ENCODE measurements at places on chromosomes 2 and 18.

GRCh38 chr2:219820767-219821166 lies 193.3 kb downstream of the SLC4A3 start:
- no peak for DNase-seq

GRCh38 chr2:70684846-70685622 lies 83.0 kb downstream of the ADD2 start:
- no peak for DNase-seq

DNA sequence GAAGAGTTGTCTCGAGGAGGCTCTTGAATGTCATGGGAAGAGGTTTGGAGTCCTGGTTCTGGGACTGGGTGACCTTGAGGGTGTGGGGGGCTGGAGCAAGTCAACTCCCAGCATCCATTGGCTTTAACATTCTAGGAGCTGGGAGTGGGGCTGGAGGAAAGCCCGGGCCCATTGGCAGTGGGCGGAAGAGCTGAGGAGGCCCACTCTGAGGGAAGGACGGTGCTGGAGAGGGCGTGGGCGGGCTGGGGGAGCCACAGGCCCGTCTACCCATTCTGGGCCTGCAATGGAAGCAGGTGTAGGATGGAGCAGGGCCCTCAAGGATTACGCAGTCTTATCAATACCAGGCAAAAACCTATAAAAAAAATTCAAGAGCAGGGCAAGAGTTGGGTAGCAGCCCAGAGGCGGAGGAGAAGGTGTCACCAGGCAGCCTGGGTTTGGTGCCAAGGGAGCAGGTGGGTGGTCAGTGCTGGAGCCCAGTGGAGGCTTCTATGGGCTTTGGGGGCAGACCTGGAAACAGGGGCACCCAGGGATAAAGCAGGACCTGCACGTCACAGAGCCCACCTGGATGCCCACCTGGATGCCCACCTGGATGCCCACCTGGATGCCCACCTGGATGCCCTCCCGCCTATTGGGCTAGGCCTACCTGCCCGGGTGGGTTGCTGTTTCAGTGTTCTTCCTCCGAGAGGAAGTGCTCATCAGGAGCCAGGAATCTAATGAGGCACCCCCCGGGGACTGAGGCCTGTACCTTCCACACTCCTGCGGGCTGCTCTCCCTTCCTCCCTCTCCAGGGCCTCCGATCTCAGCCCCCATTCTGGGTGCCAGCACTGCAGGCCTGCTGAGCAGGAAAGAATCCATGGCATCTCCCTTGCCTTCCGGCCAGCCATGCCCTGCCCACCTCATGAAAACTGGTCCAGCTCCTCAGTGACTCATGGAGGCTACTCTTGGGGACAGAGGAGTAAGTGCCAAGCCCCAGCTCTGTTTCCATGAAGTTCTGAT lies 71.3 kb downstream of the CTIF start:
- no peak for DNase-seq

DNA sequence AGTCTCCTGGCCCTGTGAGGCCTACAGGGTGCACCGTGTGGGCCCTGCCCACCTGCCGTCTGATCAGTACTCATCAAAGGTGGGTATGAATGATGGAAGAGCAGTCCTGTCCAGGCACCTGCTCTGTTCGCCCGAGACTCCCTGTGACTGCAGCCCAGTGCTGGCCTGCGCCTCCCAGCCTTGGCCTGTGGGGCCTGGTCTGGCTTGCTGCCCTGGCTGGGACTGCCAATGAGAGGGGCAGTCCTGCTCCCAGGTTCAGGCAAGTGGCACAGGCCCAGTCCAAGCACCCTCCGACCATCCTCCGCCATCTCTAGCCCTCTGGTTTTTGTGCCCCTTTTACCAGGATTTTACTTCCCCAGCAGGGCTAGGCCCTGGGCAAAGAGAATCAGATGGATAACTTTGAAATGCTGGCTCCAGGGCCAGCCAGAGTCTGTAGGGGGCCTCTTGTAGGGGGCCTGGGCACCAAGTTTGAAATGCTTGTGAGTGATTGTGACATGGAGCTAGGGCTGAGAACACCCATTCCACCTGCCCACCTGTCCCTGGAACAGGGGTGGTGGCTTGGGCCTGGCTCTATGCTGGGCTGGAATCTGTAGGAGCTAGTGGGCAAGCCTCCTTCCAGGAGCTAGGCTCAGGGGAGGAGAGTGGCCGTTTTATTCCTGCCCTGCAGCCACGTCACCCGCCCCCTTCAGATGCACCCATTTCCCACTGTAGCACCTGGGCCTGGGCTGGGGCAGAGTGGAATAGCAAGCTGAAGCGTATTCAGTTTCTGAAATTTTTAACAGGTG lies 8.7 kb upstream of the HS6ST1 start:
- no peak for DNase-seq

DNA sequence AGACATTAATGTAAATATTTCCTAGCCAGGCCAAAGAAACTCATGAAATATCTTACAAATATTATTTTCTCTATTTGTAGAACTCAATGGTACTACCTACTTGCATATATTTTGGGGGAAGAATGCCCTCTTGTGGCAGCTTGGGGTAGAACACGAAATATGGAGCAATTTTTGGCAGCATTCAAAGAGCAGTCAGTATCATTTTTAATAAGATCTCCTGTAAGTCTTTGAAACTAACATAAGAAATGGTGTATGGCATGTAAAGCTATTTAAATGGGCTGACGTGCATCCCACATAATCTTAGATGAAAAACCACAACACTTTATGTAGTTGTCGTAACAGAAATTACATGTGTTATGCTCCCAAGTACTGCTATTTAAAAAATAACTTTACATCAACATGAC lies 62.3 kb upstream of the CCDC195 start:
- no peak for DNase-seq

GRCh38 chr2:31957354-31958139 lies 53.3 kb downstream of the MEMO1 start:
- DNase-seq = no peak

DNA sequence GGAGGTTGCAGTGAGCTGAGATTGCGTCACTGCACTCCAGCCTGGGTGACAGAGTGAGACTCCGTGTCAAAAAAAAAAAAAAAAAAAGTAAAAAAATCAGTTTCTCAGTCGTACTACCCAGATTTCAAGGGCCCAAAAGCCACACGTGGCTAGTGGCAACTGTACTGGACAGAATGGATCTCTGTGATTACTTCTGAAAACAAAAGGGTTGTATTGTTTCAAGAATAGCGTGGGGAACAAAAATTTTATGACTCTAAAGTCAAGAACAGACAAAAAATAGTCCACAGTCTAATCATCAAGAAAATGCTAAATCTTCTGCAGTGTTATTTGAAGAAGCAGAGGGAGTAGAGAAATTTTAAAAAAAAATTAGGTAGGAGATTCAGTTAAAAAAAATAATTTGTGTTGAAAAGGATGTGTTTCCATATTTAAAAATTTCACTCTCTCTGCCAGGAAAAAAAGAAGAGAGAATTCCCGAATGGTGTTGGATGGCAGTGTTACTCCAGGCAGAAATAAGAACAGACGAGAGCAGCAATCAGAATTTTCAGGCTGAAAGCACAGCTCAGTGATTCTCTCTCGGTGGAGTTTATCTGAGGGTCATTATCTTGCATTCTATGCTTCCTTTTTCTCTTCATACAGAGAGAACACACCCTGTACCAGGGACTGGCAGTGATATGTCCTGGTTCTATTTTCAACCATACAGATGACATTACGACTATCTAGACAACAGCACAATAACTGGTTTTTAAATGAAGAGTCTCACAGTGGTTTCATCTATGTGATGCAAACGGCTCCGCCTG lies 61.8 kb downstream of the CABYR start:
- no peak for DNase-seq

GRCh38 chr18:33835419-33835818 lies 257.4 kb downstream of the ASXL3 start:
- no peak for DNase-seq

DNA sequence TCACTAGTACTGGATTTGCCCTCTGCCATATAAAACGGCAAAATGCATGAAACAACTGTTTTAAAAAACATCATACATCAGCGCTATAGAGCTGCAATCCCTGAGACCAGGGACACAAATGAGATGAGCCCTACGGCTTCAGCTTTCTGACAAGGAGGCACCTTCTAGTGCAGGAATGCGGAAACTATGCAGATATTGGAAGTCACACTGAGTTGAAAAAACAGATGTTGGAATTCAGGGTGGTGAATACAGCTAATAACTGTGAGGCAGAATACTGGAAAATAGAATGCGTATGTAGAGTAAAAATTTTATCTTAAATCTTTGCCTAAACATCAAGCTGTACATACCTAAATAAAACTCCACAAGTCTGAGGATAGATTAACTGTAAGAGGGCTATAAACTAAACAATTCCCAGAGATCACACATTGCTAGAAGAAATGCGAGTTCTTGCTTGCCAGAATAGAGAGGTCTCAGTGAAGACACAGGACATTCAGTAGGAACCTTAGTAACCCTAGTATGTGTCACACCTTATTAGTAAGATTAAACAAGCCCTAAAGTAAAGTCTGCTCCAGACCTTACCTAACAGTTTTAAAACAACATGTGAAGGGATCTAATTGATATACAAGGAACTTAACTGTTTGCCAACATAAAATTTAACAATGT lies 541.4 kb upstream of the DDX18 start:
- DNase-seq = no peak

DNA sequence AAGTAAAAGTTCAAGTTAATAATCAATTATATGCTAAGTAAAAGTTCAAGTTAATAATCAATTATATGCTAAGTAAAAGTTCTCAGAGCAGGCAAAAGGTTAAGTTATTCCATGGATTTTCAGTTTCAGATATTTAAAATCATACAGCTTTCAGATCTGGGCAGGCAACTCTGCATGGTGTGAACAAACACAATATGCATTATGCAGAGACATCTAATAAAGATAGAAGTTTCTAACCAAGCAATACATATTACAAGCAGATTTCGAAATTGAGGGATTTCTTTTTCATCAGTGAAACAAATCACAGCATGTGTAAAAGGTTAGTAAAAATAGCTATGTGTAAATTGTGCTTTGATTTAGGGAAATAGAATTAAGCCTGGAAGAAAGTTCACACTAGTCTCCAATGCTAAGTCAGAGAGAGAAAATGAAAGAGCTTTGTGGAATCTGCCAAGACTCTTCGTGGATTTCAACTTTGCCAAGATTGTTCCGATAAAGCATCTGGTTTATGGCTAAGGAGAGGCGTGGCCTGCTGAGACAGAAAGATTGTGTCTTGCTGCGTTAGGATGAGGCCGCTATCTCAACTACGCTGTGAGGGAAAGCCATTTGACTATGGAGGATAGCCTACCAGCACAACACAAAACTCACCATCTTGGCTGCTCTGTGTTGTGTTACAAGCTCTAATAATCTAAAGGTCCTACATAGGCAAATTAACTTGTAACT lies 60.1 kb upstream of the SLC16A14 start:
- DNase-seq = no peak

- DNase-seq = no peak
These were observed 112.8 kb upstream of the FN1 start for GRCh38 chr2:215548714-215549113.

GRCh38 chr2:134490559-134490958 lies 228.2 kb downstream of the TMEM163 start:
- DNase-seq = no peak

- DNase-seq = no peak
These were observed 125.3 kb upstream of the GPC1 start for GRCh38 chr2:240310201-240310600.

GRCh38 chr2:192307530-192307929 lies 112.8 kb upstream of the TMEFF2 start:
- no peak for DNase-seq

- no peak for DNase-seq
These were observed 28.8 kb downstream of the TANC1 start for GRCh38 chr2:158997037-158997790.

GRCh38 chr2:224009605-224010315 lies 29.3 kb downstream of the SERPINE2 start:
- no peak for DNase-seq

DNA sequence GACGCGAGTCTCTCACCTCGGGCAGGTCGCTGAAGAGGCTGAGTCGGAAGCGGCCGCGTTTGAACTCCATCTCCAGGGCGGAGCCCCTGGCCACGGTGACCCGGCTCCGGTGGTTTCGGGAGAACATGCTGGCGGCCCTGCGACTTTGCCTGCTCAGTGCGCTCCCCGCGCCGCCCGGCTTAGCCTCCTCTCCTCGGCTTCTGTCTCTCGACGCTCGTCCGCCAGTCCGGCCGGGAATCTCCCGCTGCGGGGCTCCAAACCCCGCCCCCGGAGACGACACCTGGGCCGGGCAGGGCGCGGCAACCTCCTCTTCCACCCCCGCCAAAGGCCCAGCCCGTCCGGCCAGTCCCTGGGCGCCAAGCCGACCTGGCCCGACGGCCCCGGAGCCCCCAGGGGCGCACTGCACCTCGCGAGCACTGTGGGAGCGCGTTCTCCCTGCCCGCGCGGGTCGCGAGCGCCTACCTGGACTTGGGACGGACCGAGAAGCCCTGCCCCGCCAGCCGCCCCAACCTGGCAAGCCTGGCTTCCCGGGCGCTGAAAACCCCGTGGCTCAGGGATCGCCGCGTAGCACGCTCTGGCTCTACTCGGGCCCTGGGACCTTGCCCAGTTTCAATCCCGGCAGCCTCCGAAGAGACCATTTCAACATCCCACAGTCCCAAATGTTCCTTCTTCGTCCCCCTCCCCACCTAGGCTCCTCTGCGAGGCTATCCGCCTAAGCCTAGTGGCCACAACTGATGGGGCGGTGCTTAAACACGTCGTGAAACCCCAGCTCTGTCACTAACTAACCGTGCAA lies at the start of gene RTKN:
Gene RTKN, minus strand, starts transcription at position 248 of the 793 bp plus-strand sequence. Its CDS starts 121 bp downstream, at position 127.
- DNase-seq = peak; percentile 69

GRCh38 chr2:163755366-163755765 lies 19.6 kb upstream of the FIGN start:
- DNase-seq = no peak

- DNase-seq = peak; percentile 76
These were observed 3.4 kb upstream of the PAX8 start for GRCh38 chr2:113281910-113282746.

GRCh38 chr18:35590935-35591334 lies 9.4 kb downstream of the GALNT1 start:
- DNase-seq = no peak

- DNase-seq = no peak
These were observed 25.9 kb downstream of the GREB1 start for GRCh38 chr2:11559786-11560155.

- DNase-seq = no peak
These were observed 133.1 kb downstream of the SH3RF3 start for GRCh38 chr2:109261906-109262631.
